ENCODE measurements at places on chromosomes 1 and 21.

DNA sequence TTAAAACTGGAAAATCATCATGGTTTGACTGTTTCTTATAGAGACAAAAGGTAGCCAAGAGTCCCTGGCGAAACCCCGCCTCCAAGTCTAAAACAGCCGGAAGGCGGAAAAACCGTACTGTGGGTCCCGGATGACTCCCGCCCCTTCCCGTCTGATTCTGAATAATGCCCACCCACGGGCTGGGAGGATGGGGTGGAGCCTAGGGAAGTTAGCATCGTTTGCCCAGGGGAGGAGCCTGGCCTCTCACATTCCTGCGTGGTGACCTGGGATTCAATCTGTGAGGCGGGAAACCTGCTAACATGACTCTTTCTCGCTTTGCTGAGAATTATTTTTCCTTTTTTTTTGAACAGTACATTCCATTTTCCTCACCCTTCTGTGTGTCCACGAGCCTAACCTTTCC is 124.9 kb downstream of the KCNK1 start:
- DNase-seq = no peak

- no peak for DNase-seq
These were observed 58.5 kb downstream of the WNT9A start for GRCh38 chr1:227889047-227889862.

DNA sequence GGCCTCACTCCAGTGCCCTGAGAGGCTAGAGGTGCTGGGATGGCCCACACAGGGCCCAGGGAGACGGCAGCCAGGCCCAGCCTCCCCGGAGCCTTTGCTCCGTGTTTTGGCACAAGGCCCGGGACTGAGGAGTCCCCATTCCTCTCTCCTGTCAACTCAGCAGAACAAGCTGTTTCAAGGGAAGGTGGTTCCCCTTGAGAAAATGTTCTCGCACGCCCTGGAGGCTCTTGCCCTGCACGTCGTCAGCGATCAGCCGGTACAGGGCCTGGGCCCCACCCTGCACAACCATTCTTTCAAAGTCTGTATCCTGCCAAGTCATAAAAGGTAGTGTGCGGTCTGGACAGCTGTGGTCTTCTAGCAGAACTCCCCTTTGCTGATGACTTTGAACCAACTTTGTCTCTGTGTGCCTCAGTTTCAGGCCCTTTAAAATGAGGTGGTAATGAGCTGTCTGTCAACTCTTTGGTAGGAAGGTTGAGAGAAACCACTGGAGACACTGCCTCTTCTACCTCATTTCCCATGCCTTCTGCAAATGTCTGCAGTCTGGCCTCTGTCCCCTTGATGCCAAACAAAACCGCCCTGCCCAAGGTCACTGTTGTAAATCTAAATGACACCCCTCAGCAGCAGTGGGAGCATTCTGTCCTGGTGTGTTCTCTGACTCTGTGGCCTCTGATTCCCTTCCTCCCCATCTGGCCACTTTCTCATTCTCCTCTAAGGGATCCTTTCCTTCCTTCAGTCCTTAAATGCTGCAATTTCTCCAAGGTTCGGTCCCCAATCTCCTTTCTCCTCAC is 138.6 kb upstream of the JUN start:
- no peak for DNase-seq

GRCh38 chr1:218468711-218469110 is 123.6 kb downstream of the TGFB2 start:
- DNase-seq = no peak

DNA sequence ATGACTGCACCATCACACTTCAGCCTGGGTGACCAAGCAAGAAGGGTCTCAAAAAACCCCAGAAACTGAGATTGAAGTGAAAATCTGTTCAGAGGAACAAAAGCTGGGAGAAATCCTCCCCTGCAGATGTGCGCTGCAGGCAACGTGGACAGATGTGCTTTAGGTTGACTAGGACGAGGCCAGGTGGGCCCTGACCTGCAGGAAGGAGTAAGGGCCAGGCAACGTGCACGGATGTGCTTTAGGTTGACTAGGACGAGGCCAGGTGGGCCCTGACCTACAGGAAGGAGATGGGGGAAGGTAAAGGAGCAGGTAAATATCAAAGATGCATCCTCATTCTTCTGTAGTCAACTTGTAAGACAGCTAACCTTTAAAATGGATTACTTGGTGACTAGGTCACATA is 2.5 kb upstream of the KRTAP12-1 start:
- DNase-seq = no peak

DNA sequence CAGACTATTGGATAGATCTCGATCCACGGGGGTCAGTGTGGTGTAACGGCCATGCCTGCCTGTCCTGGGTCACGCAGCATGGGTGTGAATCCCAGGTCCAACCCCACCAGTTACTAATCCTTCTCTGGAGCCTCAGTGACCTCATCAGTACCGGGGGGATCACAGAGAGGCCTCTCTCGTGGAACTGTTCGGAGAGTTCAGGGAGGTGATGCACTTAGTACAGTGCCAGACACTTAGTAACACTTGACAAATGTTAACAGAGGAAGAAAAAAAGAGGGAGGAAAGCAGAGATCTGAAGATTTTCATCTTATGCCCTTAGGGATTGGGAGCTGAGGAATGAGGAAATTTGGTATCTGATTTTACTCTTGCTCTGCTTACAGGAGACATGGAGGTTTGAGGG is 2.9 kb downstream of the ABCA4 start:
- DNase-seq = no peak
